ENCODE measurements at places on chromosomes 6 and 20. TPM values are rescaled to one million over a fixed set of nuclear protein-coding genes. Genes with fewer than 3 reads are reported as not detected.

Gene PRDM1
- 0.13 TPM for polyA plus RNA-seq

Gene GHRH
- not detected for polyA plus RNA-seq

Gene TGM3
- not detected for polyA plus RNA-seq

Gene VTA1
- polyA plus RNA-seq = 65.5 TPM

Gene RING1
- polyA plus RNA-seq = 59.1 TPM

Gene ASIP
- polyA plus RNA-seq = not detected

Gene ARG1
- not detected for polyA plus RNA-seq

Gene NAPB
- 6.2 TPM for polyA plus RNA-seq
